Aorta (tissue), 5 donors: ENCODE measurements at places on chromosomes 12 and 14.

DNA sequence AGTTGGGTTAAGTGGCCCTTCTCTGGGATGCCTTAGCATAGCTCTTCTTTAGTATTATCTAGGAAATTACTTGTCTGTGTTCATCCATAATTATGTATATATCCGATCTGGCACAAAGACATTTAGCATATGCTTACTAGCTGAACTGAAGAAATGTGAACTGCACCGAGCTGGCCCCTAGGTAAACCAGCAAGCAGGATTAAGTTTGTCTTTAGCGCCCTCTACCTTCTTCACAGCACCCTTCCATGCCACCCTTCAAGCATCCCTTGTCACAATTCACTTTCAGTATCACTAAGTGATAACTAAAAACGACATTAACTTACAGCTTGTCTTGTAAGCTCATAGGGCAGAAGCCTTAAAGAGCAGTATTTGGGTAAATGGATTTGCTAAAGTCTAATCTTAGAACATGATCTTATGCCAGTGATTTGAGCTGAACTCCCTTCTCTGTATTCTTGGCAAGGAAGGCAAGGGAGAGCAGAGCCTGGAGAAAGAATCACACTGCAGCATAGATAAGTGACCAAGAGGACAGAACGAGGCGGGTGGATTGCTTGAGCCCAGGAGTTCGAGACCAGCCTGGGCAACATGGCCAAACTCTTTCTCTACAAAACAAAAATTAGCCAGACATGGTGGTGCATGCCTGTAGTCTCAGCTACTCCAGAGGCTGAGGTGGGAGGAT lies 2.6 kb upstream of the HAL start:
- DNase-seq = no peak

- no peak for DNase-seq
Measured at GRCh38 chr12:65881348-65881961, 57.2 kb downstream of the HMGA2 start.

GRCh38 chr12:51863363-51863932 lies 14.9 kb upstream of the FIGNL2 start:
- peak; percentile 42 for DNase-seq

DNA sequence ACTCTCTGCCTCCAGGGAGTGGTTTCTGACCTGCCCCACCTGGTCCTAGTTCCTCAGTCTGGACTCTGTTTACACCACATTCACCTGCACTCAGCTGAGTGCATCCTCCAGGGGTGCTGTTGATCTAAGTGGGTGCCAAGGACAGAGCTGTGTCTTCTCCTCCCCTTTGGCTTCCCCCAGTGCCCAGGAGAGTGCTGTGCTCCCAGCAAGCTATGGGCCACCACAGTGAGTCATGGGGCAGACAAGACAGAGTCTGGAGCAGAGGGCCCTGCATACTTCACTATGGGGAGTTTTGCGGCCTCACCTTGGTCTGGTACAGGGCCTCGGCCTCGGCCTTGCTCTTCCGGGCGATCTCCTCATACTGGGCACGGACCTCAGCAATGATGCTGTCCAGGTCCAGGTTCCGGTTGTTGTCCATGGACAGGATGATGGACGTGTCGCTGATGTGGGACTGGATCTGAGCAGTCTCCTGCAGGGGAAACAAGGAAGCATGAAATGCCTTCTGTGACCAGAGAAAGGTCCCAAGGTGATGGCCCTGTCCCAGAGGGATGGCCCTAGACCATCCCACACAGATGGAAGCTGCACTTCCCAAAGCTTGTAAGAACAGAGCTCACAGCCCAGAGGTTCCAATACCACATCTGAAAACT lies 4.9 kb downstream of the KRT73 start:
- DNase-seq = no peak

DNA sequence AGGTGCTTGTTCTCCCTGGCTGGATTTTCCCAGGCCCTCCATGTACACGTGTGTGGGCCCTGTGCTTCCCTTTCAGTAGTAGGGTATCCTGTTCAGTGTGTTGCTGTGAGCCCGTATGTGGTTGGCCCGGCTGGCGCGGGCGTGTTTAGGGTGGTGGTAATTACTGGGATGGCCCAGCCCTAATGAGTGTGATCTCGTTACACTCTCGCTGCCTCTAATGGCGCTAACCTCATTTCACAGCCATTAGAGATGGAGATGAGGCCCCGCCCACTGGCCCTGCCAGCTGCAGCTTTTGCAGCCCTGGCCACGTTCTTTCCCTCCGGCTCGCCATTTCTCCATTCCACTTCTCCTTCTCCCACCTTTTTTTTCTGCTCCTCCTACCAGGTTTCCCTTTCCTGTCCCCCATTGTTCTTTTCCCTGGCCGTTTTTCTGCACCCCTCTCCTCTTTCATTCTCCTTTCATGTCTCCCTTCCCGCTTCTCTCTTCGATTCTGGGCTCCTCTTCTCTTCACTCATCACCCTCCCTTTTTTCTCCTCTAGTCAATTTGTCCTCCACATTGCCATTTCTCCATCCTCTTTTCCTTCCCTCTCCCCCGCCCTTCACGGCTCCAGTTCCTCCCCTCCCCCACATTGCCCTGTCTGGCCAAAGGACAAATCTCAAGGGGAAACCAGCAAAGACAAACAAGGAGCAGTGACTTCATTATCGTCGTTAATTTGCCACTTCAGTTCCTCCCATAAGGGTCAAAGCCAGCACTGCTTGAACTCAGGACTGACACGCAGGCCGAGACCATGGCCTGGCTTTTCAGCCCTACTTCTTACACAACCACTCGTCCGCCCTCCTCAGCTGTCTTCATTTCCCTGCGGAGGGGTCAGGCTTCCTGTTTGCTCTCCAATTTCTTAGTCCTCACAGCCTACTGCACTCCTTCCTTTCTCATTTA lies 6.8 kb downstream of the ZFHX2 start:
- peak; percentile 70 for DNase-seq

GRCh38 chr14:75941030-75941429 lies 40.8 kb downstream of the TGFB3 start:
- no peak for DNase-seq

DNA sequence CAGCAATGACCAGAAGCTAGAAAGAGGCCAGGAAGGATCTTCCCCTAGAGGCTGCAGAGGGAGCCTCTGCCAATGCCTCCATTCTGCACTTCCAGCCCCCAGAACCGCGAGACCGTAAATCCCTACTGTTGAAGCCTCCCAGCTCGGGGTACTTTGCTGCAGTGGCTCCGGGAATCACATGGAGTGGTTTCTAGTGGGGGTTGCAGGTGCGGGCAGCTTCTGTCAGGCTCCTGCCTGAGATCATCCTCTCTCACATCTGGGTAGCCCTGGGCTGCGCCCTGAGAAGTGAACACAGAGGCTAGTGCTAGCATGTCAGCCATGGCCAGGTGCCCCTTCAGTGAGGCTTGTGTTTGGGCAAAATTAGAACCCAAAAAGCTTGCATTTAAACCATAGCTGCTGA lies 67.3 kb downstream of the TSPAN9 start:
- no peak for DNase-seq

- no peak for DNase-seq
Measured at GRCh38 chr14:75430526-75430925, 2.7 kb downstream of the JDP2 start.

- peak; percentile 89 for DNase-seq
Measured at GRCh38 chr12:48973531-48973930, 2.0 kb upstream of the WNT10B start.

DNA sequence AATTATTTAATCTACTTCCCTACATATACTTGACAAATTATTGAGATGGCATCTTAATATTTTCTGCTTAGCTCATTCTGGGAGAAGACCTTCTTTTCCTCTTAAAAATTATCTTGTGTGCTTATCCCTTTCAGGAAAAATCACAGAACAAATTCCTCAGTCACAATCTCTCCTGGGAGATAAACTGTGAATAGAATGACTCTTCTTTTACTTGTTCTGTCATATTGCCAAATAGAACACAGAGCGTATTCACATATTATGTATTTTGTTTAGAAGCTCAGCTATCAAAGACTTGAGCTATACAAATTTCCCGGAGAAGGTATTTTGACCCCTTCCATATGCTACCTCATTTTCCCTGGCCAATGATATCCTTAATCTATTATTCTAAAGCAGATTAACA lies 146.7 kb downstream of the TMEM117 start:
- DNase-seq = no peak

DNA sequence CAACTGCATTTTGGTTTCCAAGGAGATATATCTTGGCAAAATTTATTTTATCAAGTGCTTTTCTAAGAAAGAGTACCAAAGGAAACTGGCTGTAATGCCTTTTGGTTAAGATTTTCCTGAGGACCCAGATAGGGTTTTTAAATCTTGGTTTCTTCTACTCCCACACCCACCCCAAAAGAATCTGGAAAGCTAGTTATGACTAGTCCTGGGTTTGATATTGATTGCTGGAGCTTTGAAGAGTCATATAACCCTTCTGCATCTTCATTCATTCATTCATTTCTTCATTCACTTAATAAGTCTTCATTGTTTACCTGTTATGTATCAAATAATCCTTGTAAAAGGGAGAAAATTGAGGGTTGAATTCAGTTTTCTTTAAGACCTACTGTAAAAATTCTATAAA lies 425.2 kb downstream of the PCNX1 start:
- no peak for DNase-seq
